Kasumi-1 (cell line): ENCODE measurements at places on chromosomes 2 and 18.
A peak's percentile ranks its signal among the peaks of the same experiment; 100 is the strongest.

GRCh38 chr2:157339965-157340655, 14.5 kb upstream of the ERMN start:
- DNase-seq: no peak

- DNase-seq: no peak
Measured at GRCh38 chr2:27956888-27957287, 66.4 kb downstream of the BABAM2 start.

DNA sequence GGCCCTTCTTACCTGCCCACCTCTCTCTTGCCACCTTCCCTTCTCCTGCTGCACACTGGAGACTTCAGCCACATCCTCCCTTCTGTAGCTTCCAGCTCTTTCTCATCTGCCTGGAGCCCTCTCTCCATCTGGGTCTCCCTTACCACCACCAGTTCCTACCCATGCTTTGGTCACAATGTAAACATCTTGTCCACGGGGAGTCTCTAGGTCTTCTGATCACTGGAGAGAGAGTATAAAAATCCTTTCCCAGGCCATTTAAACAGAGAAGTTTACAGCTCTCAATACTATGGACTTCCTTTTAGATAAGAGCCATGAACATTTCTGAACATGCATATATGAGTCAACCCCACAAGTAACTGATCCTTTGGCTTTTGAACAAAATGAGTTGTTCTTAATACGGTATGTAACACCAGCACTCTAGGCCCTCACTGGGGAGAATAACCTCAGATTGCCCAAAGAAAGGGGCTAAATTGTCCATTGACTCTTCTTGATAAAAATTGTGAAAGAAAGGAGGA, 5.8 kb downstream of the ARHGAP25 start:
- DNase-seq: no peak

- DNase-seq: no peak
Measured at GRCh38 chr2:109265369-109265768, 136.4 kb downstream of the SH3RF3 start.

GRCh38 chr2:108594132-108594981, 60.1 kb downstream of the LIMS1 start:
- DNase-seq: peak; percentile 92
